ENCODE measurements at places on chromosomes 4 and X.
A peak's percentile ranks its signal among the peaks of the same experiment; 100 is the strongest.

- DNase-seq, result no peak
Observed at GRCh38 chr4:108045687-108046024, 56.0 kb downstream of the HADH start.

DNA sequence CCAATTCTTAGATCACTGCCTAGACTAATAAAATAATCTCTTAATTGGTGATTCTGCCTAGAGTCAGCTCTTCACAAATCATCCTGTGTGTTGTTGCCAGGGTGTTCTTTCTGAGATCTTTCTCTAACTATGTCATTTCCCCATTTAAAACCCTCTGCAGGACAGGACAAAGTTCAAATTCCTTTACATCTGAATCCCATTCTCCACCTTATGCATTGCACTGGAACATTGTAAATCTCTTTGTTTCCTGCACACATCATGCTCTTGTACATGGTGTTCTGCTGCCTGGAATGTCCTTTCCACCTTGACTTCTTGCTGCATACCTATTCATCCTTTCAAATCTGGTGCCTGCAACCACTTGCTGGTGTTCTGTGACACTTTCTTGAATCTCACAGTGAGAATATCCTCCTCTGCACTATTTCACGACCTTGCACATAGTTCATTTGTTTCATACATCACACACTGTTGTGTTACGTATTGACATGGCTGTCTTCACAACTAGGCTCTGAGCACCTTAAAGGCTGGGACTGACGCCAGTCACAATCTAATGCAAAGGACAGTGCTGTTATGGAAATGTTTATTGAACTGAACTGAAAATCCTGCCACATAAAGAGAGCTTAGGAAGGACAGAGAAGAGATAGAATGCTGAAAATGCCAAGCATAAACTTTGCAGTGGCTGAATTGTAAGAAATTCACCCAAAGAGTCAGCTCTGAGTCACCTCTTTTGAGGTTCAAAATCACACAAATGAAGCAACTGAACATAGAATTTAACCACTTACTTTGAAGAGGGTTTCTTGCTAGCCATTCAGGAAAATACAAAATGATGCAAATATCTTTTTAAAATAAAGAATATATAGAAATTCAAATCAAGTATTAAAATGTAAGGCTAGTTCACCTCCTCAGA is 26.4 kb upstream of the SMIM14 start:
- DNase-seq, result no peak

DNA sequence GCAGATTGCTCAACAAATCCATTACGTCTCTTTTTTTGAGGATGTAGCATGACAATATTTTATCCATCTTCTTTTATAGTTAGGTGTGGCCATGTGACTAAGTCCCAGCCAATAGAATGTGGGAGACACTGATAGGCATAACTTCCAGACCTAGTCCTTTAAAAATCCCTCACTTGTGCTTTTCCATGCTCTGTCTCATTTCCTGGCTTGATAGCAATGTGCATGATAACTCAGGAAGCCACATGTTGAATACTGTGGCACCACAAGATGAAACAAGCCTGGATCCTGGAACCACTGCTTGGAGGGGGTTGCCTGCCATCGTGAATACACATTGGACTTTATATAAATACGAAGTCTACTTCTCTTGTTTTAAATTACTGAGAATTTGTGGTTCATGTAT is 184.0 kb upstream of the NEIL3 start:
- no peak for DNase-seq

- DNase-seq, result peak; percentile 2
Observed at GRCh38 chr4:179989975-179990374, 2253.2 kb upstream of the TENM3 start.

DNA sequence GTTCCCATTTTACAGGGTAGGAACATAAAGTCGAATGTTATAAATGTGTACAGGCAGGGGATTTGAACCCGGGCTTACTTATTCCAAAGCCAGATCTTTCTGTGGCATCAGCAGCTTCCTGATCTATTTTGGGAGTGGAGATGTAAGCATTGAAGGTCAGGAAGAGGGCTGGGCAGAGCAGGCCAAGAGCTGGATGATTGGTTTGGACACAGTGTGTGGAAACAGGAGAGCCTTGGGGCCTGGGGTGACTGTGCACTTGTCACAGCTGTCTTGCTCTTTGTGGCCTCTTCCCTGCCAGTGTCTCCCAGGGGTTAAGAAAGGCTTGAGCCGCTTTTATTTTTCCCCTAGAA is 127.9 kb upstream of the ENPP6 start:
- no peak for DNase-seq

DNA sequence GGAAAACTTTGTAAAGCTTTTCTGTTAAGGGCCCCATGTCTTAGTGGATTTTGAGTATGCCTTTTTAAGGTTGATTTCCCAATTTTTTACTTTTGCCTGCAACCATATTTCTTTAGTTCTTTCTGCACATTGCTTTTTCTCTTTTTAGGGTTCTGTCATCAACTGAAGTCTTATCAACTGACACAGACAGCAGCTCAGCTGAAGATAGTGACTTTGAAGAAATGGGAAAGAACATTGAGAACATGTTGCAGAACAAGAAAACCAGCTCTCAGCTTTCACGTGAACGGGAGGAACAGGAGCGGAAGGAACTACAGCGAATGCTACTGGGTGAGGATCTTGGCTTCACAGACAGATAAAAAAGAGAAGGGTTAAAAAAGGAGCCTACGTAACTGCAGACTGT is 27.8 kb downstream of the TAF1 start:
- DNase-seq, result peak; percentile 74

DNA sequence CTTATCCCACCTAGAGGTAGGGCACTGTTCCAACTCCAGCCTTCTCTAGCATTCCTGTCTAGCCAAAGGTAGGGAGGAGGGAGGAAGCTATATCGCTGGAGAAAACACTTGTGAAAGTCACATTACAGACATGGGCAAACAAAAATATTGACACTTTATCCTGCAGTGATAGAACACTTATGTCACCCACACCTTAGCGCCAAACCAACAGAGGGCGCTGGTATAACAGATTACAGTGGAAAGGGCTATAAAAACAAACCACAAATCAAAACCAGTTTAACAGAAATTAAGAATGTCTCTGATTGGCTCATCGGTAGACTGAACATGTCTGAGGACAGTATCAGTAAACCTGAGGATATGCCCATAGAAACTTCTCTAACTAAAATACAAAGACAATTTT is 451.3 kb downstream of the TLL1 start:
- DNase-seq, result peak; percentile 67
